NCI-H2081 (cell line): ENCODE measurements at places on chromosomes 5 and 9.

DNA sequence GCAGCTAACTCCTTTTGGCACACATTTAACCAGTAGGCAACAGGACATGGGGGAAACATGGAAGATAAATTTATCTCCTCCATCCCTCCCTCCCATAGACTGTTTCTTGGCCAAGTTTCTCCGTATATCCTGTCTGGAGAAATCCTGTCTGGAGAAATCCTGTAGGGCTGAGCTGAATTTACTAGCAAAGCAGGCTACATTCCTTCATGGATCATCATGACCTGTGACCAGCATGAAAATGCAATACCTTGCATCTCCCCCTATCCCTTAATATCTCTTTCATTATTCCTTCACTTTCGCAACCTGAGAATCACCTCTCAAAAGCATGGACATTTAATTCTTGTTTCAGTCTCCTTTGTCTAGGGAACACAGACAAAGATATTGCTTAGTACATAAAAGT, 379.1 kb downstream of the PSAT1 start:
- no peak for DNase-seq

GRCh38 chr5:124341066-124341858, 405.2 kb downstream of the ZNF608 start:
- DNase-seq, result no peak

DNA sequence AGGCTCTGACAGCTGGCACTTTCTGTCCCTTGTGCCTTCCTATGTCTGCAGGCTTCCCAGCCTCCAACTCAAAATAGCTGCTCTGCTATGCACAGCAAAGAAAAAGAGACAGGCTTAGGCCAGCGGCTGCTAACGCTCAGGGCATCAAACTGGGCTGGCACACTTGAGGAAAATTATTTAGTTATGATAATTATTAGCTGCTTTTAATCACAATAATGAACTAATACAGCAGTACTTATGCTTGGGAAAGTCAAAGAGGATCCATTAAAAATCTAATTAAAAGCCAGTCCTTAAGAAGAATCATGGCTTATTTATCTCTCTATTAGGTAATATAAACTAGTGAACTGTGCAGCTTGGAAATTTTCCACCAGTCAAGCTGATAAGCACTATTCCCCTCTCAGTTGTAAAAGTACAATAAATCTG, 233.2 kb downstream of the SLIT3 start:
- no peak for DNase-seq

- DNase-seq, result peak; percentile 43
Observed at GRCh38 chr5:32584646-32585045, 711 bp upstream of the SUB1 start.

DNA sequence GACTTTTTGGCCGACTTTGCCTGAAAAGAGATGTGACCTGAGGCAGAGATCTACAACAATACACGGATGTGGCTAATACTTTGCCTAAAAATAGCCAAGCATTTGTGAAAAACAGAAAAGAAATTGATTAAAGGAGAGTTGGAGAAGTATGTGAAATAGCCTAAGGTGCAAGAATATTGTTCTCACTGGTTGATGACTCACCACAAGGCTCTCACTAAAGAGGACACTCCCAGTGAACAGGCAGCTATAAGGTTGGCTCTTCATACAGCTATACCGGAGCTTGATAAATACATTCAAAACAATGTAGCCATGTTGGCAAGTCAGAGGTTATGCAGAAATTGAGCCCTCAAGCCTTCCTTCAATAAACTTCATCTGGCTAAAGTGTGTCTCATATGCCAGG, 317.2 kb upstream of the GRAMD2B start:
- DNase-seq, result no peak

GRCh38 chr5:6497262-6497661, 48.6 kb downstream of the UBE2QL1 start:
- DNase-seq, result no peak

DNA sequence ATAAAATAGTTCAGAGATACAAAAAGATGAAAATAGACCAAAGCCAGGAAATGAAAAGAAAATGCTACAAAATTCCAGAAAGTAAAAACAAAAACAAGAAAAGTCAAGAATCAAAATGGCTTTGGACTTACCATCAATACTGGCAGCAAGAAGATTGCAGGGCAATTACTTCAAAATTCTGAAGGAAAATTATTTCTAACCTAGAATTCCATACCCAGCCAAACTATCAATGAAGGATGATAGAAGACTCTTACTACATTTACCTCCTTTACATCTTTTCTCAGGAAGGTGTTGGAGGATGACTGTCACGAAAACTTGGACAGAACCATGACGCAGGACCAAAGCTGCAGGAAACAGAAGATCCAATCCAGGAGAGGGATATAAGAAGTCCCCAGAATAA, 46.8 kb downstream of the EGFLAM start:
- no peak for DNase-seq

DNA sequence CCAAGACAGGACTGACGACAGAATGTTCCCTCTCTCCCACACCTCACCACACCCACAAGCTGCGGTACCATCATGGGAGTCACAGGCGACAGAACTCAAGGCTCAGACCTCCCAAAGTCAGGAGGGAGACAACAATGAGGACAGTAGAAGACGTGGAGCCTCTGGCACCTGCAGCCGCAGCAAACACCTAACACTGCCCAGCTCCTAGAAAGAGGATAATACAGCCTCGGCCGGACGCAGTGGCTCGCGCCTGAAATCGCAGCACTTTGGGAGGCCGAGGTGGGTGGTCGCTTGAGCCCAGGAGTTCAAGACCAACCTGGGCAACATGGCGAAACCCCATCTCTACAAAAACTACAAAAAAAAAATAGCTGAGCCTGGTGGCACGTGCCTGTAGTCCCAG, 13.2 kb upstream of the PRDM12 start:
- no peak for DNase-seq

DNA sequence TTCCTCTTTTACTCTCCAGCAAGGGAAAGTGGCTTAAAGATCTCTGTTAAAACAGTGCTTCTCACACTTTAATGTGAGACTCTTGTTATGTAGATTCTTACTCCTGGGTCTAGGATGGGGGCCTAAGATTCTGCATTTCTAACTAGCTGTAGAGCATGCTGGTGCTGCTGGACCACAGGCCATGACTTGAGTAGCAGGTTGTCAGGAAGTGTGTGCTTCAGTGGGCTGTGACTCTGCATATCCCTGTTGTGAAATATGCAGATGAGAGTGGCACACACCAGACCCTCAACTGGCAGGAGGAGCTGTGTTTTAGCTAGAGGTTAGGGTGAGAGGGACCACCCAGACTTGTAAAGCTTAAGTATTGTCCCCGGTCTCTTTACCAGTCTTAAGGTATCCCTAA, 191.1 kb upstream of the DMRT1 start:
- DNase-seq, result no peak

- no peak for DNase-seq
Observed at GRCh38 chr9:71801826-71802225, 33.5 kb upstream of the CEMIP2 start.

- no peak for DNase-seq
Observed at GRCh38 chr9:128669786-128670185, 13.1 kb upstream of the DYNC2I2 start.

- DNase-seq, result peak; percentile 46
Observed at GRCh38 chr5:139633295-139634027, 14.7 kb upstream of the CXXC5 start.

DNA sequence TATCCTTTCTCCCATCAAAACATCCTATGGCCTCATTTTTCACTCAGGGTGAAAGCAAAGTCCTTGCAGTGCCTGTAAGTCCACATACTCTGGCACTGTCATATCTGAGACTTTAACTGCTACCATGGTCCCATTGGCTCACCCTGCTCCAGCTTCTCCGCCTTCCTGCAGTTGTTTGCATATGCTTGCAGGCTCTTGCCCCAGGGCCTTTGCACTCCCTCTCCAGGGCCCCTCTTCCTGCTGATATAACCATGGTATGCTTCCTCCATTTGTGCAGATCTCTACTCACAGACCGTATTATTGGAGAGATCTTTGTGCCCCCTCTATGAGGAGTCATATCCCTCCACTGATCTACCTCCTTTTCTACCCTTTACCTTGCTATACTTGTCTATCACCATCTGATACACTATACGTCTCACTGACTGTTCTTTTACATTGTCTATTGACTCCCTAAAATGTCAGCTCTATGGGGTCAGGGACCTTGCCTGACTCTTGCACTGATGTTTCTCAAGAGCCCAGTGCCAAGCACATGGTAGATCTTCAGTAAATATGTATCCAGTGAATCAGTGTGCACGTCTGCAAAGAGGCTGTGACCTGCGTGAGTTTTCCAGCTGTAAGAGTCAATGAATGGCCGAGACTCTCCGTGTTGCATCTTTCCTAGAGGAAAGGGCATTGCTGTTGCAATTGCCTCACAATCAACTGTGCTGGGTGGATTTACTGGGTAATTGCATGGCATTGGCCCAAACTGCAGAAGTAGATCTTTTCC, 81.7 kb upstream of the CPEB4 start:
- DNase-seq, result no peak

GRCh38 chr9:1050125-1050895, at the start of gene DMRT2:
Gene DMRT2 (plus strand): TSS chr9:1050357. CDS start chr9:1051614, 1,257 bp downstream.
- no peak for DNase-seq

- DNase-seq, result no peak
Observed at GRCh38 chr5:175697846-175698245, 40.0 kb downstream of the HRH2 start.

DNA sequence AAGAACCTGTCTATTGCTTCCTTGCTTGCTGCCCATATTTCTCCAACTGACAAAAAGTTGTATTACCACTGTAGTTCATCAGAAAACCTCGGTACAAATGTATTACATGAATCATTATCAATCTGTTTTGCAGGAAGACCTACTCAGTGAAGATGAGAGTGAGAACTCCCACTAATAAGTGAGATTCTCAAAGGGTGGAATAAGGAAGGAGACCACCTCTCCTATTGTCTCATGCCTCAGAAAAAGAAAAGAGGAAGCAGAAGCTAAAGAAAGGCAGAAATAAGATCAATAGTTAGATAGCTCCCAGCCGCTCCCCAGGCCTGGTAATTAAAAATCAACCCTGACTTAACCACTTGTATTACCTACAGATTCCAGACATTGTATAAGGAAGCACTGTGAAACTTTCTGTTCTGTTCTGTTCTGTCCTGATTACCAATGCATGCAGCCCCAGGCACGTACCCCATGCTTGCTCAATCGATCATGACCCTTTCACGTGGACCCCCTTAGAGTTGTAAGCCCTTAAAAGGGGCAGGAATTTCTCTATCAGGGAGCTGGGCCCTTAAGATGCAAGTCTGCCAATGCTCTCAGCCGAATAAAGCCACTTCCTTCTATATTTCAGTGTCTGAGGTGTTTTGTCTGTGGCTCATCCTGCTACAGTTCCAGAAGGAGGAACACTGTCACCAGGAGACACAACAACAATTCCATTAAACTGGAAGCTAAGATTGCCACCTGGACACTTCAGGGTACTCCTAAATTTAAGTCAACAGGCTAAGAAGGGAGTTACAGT, 152.5 kb upstream of the COX7C start:
- no peak for DNase-seq

DNA sequence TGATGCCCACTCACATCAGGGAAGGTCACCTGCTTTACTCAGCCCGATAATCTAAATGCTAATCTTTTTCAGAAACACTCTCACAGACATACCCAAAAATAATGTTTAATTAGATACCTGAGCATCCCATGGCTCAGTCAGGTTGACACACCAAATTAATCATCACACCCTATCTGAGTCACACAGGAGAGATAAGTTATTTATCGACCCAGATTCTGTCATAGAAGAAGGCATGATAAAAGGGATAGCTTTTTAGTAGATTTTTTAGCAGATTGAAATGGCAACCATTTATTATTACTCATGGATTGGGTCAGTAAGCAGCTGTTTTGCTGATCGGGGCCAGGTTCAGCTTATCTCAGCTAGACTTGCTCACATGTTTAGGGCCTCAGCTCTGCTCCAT, 97.8 kb upstream of the TYRP1 start:
- no peak for DNase-seq

GRCh38 chr9:77752554-77752953, 104.4 kb upstream of the GNA14 start:
- no peak for DNase-seq

DNA sequence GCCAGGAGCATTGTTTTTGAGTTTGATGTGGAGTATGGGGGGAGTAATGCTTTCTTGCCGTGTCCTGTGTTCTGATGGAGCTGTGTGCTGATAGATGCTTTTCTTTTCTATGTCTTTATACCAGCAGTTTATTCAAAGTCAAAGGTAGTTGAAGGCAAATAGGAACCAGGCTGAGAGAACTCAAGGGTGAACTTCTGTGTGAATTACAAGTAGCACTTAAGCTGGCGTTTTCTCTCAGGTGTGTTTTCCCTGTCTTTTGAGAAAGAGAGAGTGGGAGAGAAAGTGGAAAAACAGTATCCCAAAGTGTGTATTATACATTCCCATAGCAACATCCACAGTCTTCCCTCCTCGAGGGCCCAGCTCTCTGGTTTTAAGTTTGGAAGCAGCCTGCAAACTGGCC, 1.5 kb downstream of the TNFAIP8 start:
- no peak for DNase-seq

DNA sequence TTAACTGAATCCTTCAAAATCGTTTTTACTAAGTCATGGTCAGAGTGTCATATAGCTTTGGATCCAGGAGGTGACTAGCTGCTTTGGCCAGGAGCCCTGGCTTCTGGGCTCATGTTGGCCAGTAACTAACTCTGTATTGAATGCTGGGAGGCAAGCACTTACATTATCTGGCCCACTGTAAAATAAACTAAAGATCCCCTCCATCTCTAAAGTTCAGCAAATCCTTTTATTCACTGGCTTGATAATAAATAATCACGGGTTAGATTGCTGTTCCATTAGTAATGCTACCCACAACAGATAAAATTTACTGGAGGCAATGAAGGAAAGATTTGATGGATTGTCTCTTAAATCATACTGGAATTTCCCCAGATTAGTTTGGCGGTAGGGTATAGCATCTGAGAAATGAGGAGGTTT, 382.2 kb upstream of the TLE4 start:
- no peak for DNase-seq

DNA sequence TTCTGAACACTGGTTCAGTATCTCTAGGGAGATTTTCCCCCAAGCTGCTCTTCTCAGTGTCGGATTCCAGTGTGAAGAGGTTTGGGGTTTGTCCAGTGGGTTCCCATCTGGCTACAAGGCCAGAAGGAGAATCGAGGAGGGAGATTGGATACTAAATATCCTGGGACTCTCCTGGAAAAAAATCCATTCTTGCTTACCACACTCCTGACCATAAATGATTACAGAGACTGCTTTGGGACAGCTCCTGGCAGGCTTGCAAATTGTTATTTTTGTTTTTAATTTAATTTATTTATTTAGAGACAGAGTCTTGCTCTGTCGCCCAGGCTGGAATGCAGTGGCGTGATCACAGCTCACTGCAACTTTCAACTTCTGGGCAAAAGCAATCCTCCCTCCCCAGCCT, 4.7 kb upstream of the SUSD1 start:
- DNase-seq, result no peak

- no peak for DNase-seq
Observed at GRCh38 chr5:179802207-179802883, 4.3 kb downstream of the MGAT4B start.

DNA sequence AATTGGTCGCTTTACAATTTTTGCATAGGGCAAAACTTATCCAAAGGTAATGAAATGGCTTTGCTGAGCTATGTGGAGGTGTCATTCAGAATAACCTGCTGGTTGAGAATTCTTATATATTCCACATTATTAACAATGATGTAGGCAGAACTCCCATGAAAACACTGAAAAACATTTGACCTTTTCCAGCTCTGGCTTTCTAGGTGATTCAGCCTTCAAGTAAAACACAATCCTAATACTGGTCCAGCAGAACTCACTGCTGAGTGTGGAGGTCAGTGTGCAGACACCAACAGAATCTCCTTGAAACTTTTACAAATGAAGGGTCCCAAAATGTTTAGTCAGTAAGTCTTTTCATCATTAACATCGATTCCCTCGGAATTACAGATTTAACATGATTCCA, 162.0 kb upstream of the EFNA5 start:
- no peak for DNase-seq

- DNase-seq, result no peak
Observed at GRCh38 chr5:43363445-43364152, 48.6 kb downstream of the CCL28 start.
